NCI-H748 treated with DMSO at 0.1 percent for 48 hours (cell line): ENCODE measurements at places on chromosomes 5 and 9.

- DNase-seq: no peak
Measured at GRCh38 chr5:180211761-180212035, 2.7 kb upstream of the RASGEF1C start.

DNA sequence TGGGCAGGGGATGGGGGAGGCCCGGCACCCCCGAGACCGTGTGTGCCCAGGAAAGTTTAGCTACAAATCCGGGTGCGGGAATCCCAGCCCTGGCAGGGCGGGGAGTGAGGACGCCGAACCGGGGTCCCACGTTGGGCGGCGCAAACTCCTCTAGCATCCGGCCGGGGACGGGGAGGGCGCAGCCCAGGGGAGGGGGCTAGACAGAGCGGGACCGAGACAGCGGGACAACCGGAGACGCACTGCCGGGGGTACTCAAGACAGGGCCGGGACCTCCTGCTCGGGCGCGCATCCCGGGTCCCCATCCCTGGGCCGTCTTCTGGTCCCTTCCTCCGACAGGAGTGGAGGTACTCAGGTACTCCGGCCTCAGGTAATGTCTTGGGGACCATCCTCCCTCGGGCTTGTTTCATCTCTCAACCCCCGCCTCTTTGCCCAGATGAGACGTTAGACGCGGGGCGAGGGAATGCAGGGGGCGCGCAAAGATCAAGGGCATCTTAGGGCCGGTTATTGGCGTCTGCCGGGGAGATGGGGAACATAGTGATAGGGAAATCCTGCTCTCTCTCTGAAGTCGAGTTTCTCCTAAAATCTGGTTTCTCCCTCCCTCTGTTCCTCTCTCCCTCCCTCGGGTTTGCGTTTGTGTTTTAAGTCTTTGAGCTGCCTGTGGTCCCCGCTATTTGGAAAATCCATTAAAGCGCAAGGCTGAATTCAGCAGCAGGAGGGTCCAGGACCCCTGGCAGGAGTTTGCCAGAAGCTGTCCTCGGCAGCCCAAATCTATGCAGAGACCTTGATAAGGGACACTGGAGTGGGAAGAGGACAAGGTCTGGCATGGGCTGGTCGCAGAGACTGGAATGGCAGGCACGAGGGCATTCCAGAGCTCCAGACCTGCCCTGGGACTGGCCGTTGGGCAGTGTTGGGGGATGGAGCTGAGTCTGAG is 815 bp downstream of the PDZD2 start:
- DNase-seq: no peak

- DNase-seq: no peak
Measured at GRCh38 chr5:95919658-95920057, 42.0 kb downstream of the ELL2 start.

GRCh38 chr9:124590889-124591641 is 83.9 kb upstream of the NR5A1 start:
- DNase-seq: no peak

- DNase-seq: peak; percentile 89
Measured at GRCh38 chr9:108565651-108566378, 290.0 kb downstream of the ACTL7B start.

DNA sequence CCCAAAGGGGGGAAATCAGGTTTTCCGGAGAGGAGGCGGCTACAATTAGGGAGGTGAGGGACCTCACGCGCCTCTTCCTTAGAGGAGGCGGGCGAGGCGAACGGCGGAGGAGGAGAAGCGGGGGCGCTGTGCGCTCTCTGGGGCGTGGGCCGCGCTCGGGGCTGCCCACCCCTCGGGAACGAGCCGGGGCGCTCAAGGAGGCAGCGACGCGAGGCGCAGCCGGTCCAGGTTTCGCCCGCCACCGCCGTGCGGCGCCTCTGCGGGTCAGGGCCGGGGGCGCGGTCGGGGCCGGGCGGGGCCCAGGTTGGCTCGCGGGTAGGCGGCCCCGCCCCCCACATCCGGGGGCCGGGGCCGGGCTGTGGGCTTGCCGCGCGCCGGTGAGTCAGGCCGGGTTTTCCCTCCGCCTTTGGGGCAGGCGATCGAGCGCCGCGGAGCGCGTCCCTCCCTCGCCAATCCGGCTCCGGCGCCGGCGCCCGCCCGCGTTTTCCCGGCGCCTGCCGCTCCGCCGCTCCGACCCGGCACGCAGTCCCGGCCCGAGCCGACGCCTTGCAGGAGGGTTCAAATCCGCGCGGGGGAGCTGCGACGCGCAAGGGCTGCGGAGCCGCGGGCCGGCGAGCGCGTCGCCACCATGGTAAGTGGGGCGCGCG is at the start of gene N4BP3:
TSS of gene N4BP3 (plus strand) at position 392 of the 647 bp plus-strand sequence. CDS start 6,052 bp downstream, outside the sequence.
- no peak for DNase-seq

DNA sequence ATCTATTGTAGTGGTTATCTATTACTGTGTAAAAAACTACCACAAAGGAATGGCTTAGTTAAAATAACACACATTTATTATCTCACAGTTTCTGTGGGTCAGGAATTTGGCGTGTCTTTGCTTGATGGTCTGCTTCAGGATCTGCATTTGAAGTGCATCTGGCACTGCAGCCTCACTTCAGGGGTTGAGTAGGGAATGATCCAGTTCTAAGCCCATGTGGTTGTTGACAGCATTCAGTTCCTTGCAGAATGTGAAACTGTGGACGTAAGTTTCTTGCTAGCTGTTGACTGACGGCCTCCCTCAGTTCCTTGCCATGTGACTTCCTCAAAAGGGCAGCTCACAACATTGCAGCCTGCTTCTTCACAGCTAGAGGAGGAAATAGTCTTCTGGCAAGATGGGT is 2.1 kb upstream of the OGN start:
- DNase-seq: no peak

DNA sequence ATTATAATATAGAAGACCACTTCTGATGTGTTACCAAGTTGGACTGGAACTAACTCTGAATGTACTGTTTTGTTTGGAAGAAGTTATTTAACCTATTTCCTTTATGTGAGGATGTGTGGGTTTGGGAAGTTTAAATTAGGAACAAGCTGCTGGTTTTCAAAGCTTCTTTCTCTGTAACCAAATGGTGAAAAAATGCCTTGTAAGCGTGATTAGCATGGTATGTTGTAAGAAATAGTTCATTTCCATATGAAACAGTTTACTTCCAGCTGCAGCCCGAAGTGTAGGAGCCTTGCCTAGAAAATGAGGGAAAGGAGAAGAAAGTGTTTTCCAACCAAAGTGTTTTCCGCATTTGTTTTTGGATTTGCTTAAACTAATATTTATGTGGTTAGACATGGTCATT is 36.0 kb downstream of the TTC1 start:
- DNase-seq: no peak

DNA sequence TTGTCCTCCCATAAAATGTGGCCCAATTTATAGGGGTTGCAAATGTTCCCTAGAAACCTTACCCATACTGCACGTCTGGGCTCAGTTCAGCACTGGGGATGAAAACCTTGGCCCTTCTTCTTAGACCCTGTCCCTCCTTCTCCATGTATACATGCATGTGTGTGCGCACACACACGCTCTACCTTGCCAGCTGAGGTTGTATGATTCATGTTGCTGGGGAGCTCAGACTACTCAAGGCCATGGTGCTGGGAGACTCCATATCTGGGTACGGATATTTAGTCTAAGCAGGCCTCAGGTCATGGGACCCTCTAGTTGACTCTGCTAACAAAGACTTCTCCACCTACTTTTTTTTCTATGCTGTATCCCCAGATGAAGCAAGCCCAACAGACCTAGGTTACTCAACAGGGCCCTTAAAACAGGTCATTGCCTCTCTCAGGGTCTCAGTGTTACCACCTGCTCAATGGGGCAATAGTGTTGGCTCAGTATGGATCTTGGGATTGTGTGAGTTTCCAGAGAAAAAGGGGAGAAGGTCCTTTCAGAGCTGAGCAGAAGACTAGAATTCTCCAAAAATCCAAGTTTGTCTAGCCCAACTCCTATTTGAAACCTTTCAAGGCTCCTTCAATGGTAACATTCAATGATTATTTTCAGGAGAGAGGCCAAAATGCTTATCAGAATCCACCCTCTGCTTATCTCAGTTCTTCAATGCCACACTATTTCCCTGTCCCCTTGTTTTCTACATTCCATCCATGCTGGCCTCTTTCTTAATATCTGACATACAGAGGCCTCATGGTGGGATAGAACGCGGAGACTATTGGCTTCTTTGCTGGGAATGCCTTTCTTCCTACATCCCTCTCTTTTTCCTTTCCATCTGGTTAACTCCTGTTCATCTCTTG is 123.6 kb upstream of the PITX1 start:
- no peak for DNase-seq

- no peak for DNase-seq
Measured at GRCh38 chr5:157020511-157021222, 38.2 kb downstream of the HAVCR1 start.

DNA sequence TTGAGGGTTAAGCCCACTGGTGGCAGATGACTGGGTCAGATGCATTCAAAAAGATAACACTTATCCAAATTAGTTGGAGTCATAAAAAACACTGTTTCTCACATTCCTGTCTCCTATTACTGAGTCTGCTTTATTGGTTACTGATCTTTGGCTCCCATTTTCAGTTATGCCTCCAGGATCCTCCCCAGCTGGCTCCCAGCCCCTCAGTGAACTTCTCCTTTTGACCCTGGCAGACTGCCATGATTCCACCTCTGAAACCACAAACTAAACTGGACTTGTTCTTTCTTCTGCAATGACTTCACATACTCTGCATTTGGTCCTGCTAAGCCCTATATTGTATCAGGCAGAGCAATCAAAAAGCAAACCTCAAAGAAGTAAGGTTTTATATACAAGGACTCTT is 860.8 kb upstream of the DMAC1 start:
- no peak for DNase-seq

DNA sequence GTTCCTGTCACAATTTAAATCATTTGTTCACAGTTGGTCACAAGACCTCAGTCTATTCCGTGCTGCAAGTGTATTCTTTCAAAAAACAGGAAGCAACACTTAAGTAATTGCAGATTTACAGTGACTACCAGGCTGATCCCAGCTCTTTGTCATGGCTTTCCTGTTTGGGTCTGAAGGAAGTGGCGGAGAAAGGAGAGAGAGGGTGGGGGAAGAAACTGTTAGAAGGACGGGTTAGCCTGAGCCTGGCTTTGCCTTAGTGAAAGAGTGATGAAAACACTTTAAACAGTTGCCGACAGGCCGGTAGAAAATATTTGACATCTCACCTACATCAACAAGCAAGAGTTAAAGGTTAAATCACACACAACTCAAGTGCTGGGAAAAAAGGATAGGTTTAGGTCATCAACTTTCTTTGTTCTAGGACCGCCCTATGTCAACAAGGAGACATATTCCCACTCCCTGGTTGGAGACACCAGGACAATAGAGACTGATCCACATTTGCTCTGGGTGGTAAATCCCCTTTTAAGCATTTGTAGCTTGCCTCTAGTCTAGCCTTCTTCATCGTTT is 102.2 kb upstream of the DAB2 start:
- DNase-seq: peak; percentile 42

DNA sequence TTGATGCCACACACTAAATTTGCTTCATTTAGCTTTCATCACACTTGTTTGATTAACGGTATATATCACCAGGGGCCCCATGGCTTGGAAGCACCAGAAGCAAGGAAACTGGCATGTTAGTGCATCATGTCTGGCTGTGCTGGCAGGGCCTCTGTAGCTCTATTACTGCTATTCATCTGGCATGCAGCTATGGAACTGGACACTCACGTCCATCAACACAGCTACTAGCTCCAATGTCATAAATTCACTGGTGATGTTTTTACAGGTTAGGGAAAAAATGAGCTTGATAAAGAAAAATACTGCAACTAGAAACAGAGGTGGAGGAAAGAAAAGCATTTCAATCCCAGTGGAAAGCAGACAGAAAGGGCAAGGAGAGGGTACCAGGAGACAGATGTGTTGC is 343.2 kb downstream of the DEPDC1B start:
- no peak for DNase-seq

GRCh38 chr5:181211208-181211607 is 6.2 kb upstream of the TRIM7 start:
- DNase-seq: no peak
